ENCODE measurements at places on chromosomes 16 and 17.

DNA sequence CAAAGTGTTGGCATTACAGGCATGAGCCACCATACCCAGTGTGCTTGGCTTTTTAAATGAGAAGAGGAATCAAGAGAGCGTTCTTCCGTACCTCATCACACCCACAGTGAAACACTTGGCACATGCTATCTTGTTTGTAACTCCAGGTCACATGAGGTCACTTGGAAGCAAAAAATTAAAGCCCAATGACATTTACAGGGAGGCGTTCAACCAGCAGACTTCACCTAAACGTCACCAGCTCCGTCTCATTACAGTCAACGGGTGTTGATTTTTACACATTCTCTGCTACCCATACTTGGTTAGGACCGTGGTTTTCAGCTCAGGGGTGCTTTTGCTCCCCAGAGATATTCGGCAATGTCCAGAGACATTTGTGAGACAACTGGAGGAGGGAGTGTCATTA, 127.0 kb downstream of the XYLT1 start:
- DNase-seq, result no peak

DNA sequence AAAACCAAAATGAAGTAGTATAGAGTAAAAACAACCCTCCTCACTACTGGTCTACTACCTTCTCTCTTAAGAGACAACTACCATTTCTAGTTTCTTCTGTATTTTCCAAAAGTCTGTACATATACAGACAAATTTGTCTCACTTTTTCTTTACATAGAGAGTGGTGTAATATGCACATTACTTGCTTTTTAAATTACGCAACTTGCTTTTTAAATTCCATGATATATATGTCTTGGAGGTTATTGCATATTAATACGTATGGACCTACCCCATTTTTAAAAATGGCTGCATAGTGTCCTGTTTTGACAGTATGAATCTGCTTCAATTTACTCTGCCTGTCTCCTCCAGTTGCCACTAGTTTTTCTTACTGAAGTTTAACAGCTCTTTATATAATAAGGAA, 42.5 kb upstream of the AQP8 start:
- no peak for DNase-seq

DNA sequence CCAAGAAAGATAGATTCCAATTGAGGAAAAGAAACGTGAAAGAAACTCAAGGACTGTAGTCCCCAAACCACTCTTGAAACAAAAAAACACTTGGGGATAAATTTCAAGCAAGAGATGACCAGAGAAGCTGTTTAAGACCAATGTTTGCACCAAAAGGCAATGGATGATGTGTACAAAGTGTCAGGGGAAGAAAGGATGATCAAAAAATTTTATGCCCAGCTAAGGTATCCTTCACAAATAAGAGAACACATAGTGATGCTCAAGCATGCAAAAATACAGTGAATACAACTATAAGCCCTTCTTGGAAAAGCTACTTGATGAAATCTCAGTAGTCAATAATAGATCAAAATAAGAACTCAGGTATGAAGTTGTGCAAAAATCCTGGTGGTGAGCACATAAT, 281.1 kb downstream of the CEP112 start:
- no peak for DNase-seq

DNA sequence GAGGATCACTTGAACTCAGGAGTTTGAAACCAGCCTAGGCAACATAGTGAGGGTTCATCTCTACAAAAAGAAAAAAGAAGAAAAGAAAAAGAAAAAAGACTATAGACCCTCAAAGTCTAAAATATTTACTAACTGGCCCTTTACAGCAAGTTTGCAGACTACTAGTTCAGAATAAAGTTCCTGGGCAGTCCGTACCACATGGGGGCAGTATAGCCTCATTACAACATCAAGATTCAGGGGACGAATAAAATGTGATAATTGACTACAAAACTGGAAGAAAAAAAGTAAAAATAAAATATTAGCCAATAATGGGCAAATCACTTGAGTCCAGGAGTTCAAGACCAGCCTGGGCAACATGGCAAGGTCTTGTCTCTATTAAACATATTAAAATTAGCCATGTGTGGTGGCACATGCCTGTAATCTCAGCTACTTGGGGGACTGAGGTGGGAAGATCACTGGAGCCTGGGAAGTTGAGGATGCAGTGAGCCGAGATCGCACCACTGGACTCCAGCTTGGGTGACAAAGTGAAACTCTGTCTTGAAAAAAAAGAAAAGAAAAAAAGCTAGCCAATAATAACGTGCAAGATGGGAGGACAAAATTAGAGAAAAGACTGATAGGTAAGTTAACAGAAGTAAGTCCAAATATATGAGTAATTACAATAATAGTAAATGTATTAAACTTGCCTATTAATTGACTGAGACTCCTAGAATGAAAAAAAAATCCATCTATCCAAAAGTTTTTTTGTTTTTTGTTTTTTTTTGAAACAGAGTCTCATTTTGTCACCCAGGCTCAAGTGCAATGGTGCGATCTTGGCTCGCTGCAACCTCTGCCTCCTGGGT, 129.4 kb upstream of the SEC14L1 start:
- peak; percentile 78 for DNase-seq

DNA sequence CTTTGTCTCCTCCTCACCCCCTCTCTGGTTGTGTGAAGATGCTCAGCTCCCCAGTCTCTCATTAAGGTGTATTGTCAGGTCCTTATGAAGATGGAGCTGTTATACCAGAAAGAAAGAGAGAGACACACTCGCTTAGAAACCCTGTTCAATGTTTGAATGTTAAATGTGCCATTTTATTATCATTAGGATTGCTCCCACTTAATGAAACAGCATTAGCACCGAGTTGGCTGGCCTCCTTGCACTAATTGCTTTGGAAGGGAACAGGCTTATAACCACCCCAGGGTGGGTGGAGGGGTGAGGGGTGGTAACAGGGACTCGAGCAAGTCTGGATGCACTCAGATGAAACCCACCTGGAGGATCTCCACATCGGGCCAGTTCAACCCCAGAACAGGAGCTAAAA, 14.4 kb downstream of the PIPOX start:
- no peak for DNase-seq

DNA sequence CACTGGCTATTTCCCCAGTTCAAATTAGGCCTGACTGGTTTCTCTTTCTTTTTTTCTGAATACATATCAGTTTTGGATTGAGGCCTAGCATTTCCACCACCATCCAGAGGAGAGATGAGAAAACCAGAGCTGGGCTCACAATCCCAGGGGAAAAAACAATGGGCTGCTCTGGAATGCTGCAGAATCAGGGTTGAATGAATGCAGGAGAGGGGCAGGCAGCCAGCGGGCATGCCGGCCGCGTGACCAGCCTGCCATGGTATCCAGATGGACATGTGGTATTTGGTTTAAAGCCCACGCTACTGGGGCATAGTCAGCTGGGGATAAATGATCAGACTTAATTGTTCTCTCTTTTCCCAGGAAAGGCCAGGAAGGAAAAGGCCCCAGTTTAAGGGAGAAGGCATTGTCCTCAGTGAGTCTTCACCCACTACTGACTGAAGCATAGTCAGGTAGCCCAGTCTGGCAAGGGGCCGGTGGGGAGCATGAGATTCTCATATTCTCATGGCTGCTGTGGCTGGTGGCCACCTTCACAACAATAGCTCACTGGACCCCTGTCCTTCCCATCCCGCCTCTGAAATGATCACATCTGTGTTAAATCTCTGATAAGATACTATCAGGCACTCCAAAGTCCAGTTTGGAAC, 38.7 kb upstream of the RHOT1 start:
- no peak for DNase-seq

GRCh38 chr17:77924757-77925336, 33.7 kb upstream of the TNRC6C start:
- DNase-seq, result peak; percentile 13

DNA sequence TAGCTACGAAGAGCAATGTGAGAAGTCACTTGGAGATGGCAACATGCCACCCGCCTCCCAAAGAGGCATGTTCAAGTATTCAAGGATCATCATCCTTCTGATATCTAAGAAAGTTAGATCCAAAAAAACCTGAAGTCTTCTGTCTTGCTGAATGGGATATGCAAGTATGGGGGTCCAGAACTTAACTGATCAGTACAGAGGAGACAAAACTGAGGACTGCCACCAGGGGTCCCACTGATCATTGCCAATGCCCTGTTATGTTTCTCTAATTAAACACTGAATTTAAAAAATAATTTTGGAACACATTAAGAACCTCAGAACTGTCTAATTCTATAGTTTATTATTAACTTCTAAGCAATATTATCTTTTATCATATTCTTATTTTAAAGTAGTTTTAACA, 99.7 kb downstream of the CDH8 start:
- peak; percentile 6 for DNase-seq

DNA sequence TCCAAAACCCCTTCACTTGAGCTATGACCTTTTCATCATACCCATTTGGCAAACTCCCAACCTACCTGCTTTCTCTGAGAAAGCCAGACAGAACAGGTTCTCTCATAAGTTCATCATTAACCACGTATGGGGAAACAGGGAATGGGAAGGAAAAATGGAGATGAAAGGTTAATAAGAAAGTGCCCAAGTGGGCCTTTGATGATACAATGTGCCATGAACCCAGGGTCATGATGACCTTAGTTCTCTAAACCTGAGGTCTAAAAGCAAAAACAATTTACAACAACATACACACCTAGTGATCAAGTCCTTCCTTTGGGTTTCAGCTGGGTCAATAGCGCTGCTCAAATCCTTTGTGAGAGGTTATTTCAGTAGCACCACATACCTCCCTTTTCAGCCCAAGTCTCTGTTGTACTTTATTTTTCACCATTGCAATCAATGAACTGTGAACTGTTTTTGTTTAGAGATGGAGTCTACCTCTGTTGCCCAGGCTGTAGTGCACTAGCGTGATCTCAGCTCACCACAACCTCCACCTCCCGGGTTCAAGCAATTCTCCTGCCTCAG, 14.5 kb upstream of the RANGRF start:
- no peak for DNase-seq

DNA sequence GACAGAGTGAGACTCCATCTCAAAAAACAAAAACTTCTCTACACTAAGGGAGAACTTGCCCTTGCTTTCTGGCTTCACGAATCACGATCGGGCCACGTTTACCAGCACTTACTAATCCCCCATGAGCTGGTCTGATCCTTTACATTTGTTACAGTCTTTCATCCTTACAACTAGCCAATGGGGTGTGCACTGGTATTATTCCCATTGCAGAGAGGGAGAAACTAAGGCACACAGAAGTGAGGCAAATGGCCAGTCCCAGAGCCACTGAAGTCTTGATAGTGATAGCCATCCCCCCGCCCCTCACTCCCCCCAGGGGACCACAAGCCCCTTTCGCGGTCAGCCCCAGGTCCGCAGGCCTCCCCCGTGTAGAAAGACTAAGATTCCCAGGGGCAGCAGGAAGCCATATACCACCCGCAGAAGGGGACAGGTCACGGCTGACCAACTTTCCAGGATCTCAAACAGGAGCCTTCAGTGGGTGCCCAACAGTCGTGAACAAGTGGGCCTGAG, 868 bp downstream of the NATD1 start:
- peak; percentile 58 for DNase-seq

GRCh38 chr16:70750893-70751467, 50.0 kb downstream of the VAC14 start:
- DNase-seq, result no peak

- DNase-seq, result peak; percentile 7
Measured at GRCh38 chr16:22240023-22240710, 34.1 kb downstream of the EEF2K start.

DNA sequence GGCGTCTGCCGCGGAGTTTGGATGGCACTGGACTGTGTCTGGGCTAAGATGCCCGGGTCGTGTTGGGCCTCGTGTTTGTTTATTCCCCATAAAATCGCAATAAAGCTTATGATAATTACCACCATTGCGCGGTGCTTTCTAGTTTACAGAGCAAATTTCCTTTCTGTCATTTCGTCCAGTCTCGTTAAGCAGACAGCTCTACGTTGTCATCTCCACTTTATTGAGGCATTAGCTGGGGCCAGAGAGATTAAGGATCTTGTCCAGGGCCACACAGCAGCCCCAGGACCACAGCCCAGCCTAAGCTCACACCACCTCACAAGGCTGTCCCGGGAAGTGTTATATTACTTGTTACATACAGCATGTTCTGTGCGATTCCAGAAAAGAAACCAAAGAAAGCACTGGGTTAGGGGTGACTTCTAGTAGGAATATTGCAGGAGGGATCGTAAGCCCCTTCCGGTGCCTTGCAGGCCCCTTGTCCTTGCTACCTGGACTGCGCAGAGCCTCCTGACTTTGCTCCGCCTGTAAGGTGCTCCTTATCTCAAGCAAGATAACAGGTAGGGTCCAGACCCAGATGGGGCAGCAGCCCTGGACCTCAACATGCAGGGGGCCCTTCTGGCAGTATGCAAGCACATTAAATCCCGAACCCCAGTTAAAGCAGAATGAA, 6.3 kb downstream of the NOS2 start:
- DNase-seq, result no peak

DNA sequence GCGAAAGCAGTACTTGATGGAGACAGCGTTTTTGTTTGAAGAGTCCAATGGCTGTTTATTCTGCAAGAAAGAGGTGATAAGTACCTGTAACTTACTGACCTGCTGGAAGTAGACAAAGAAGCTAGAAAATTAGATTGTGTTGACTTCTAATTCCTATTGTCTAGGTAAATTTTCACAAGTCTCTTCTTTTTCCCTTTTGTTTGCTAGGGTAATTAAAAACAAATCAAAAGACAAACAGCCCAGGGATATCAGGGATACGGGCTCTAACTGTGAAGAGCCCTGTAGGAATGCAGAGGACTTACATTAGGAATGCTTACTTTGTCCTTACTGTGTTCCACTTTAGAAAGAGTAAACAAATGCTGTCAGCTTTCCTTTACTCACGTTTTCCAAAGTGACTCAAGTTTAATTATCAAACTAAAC, 7.0 kb downstream of the PSME3IP1 start:
- no peak for DNase-seq

DNA sequence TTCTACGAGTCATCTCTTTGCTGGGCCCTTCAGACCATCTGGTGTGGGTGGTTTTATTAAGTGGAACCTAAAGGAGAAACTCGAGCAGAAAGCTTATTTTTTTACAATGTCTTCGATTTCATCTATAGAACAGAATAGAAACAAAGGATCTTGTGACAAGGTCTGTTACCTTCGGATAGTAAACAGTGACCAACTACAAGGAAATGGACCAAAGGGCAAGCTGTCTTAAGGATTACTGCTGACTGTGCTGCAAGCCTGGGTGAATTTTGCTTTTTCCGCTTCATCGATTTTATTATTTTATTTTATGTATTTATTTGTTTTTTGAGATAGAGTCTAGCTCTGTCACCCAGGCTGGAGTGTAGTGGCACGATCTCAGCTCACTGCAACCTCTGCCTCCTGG, 348.9 kb upstream of the ERCC4 start:
- no peak for DNase-seq

DNA sequence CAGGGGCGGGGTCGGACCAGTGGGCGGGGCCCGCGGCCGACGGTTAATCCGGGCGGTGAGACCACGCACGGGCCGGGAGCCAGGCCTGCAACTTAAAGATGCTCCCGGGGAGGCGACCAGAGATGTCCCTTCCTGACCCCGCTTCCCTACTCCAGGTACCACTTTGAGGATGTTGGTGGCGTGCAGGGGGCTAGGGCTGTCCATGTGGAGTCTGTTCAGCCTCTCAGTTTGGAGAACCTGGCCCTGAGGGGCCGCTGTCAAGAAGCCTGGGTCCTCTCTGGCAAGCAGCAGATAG, 580 bp downstream of the RANGRF start:
- DNase-seq, result no peak

Measured in OCI-M1 (cell line).